CD4-positive, alpha-beta T cell treated with Interleukin-10 for 1 hour (primary cell): ENCODE measurements at places on chromosomes 4 and X.

- no peak for DNase-seq
These were observed at the start of gene BTC for GRCh38 chr4:74794382-74795010. Gene BTC, minus strand, starts transcription at chr4:74794523. Its CDS starts 198 bp downstream, at chr4:74794325.

DNA sequence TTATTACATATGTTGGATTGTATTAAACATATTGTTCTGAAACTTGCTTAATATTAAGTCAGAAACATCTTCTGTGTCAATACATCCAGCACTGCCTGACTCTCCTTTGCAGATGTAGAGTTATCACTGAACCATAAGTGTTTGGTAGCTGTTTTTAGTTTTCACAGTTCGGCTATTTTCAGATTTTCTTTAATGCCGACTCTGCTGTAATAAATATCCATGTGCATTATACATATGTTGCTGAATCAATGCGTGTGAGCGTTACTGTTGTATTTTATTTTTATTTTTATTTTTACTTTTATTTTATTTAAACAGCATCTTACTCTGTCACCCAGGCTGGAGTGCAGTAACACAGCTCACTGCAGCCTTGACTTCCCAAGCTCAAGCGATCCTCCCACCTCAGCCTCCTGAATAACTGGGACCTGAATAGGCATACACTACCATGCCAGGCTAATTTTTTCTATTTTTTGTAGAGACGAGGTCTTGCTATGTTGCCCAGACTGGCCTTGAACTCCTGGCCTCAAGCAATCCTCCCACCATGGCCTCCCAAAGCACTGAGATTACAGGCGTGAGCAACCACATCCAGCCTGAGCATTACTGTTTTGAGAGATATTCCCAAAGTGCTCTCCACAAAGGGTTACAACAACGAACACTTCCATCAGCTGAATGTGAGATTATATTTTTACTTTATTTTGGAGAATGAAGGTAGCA lies 50.7 kb upstream of the NOCT start:
- no peak for DNase-seq

- no peak for DNase-seq
These were observed 308.2 kb upstream of the EMCN start for GRCh38 chr4:100826067-100826466.

- no peak for DNase-seq
These were observed 94.9 kb downstream of the GLRA3 start for GRCh38 chr4:174734181-174734580.

GRCh38 chr4:16721613-16722291 lies 176.7 kb downstream of the LDB2 start:
- no peak for DNase-seq

GRCh38 chrX:110915111-110915510 lies 119.5 kb upstream of the CHRDL1 start:
- no peak for DNase-seq

- DNase-seq: no peak
These were observed 95.1 kb upstream of the BOD1L1 start for GRCh38 chr4:13722649-13723048.

- DNase-seq: peak; percentile 23
These were observed 161.8 kb downstream of the SH3KBP1 start for GRCh38 chrX:19725641-19726040.

DNA sequence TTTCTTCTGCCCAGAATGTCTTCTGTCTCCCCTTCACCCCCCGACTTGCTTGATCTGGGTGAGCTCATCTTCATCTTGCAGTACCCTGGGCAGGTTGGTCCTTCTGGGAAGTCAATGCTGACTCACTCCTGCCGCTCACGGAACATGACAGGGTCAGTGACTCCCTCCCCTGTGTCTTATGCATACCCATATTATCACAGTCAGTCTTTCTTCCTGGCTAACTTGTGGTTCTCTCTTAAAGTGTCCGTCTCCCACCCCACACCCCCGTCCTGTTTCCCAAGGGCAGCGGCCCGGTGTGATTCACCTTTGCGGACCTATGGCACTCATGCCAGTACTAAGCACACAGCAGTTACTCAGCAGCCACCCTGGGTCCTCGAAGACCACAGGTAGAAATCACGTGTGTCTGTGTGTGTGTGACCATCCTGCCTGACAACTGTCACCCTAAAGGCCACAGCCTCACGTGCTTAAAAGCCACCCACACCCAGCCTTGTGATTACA lies 17.7 kb downstream of the IQSEC2 start:
- no peak for DNase-seq

GRCh38 chr4:23022032-23022431 lies 329.3 kb downstream of the GBA3 start:
- DNase-seq: no peak

- peak; percentile 62 for DNase-seq
These were observed 35.3 kb downstream of the FRMD7 start for GRCh38 chrX:132092439-132093065.

DNA sequence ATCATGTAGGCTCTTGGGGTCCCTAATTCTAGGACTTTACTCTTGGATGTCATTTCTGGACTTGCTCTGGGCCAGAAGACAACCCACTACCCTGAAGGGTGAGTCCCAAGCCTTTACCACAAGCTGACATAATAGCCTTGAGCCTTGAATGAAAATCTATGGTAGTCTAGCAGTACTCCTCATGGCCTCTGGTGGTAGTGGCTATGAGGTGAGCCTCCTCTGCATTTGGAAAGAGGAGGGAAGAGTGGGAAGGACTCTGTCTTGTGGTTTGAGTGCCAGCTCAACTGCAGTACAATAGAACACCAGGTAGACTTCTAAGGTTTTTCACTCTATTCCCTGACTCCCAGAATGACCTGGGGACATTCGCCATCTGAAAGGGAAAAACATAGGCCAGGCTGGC lies 96.5 kb downstream of the DCAF12L1 start:
- DNase-seq: no peak

DNA sequence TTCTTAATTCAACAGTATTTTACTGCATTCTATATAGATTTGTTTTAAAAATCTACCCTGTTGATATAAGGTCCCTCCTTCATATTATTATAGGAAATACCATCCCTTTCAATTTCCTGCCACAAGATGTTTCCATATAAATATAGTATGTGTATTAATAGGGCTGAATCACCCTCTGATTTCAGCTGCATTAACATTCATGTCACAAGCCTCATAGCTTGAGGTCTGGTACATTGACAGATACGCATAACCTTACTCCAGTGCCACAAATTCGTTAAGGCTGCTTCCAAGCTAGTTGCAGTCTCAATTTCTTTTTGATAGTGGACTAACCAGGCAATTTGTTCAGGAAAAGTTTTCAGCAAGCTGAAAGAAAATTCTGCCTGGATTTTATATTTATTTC lies 128.4 kb downstream of the KLHL34 start:
- DNase-seq: no peak

GRCh38 chrX:134685668-134686067 lies 27.4 kb upstream of the PLAC1 start:
- no peak for DNase-seq

DNA sequence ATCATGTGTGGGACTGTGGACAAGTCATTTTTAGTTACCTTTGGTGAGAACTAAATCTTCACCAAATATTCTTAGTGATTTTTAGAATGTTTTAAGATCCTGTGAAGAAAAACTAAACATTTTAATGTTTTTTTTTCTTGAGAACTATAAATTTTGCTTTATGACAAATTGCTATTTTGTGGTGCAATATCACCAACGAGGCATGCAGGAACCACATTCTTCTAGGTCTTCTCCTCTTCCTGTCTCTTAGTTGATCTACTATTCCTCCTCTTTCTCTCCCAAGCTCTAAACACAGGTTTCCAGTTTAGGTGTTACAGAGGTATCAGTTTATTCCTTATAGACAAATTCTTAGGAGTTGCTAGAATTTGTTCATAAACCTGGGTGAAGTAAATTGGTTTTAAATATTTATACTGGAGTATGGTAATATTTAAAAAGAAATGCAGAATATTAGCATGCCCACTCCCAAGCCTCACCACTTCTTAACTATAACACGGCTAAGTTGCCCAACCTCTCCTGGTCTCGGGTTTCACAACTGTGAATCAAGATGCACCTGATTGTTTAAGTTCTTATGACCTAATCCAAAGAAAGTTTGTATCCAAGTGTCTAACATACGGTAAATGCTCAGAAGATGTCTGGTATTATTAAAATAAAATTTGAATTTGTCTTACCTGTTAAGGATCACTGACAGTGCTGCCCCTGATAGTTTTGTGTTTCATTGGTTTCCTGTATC lies 56.5 kb upstream of the CLNK start:
- no peak for DNase-seq

GRCh38 chr4:151864068-151864467 lies 103.3 kb upstream of the GATB start:
- DNase-seq: no peak

GRCh38 chr4:169337510-169337909 lies 66.8 kb upstream of the SH3RF1 start:
- DNase-seq: no peak

DNA sequence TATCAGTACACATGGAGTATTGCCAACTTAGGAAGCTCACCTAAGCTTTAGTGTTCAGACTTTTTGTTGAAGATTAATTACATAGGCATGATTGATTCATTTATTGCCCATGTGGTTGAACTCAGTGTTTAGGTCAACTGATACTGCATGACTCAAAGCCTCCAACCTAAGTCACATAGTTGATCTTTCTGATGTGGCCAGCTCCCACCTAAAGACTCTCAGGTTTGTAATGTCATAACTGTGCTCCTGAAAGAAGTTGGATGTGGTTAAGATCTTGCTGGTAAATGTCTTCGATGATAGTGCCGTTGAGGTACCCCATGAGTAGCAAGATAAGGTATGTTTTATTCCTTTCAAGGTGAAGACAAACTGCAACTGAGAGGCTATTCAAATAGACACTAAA lies 192.5 kb downstream of the EDA start:
- no peak for DNase-seq

- DNase-seq: no peak
These were observed 41.7 kb downstream of the CNGA2 start for GRCh38 chrX:151776181-151776731.

DNA sequence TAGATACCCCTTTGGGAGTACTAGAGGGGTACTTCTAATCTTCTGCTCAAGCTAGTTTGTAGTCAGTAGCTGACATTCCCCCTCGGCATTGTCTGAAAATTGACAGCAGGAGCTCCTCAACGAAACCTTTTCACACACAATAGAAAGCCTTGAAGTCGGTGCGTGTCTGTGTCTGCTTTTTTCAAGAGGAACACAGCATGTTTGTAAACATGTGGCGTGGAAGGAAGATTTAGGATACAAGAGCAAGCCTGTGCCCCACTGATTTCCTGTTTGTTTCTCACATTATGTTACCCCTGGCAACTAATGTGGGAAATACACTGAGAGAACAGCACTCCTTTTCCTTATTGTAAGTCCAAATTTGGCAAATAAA lies 252.6 kb downstream of the ANKRD50 start:
- no peak for DNase-seq

- no peak for DNase-seq
These were observed 20.4 kb upstream of the TBC1D14 start for GRCh38 chr4:6889101-6889735.

DNA sequence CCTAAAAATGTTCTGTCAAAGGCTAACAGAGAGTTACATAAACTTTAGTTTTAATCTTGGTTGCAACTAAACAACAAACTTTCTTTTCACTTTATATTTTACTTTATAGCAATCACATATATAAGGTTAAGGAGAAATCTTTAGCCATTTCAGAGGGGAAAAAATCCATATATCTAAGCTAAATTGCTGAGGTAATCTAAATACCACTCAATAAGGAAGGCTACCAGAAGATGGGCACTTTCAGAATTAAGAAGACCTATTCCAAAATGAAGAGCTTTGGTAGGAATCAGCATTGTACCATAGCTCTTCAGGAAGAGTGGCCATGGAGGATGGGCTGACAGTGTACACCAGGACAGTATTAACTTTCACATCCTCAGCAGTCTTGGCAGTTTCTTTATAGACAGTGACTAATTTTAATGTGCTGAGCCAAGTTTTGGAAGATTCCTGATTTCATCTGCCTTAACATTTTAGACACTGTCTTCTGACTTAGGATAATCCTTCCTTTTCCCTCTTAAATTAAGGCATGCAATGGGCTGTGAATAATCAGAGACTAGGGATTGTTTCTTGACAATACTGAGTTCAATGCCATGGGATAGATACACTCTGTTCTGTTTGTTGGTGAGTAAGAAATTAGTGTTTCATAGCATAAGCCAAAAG lies 7.1 kb downstream of the FAT4 start:
- no peak for DNase-seq

- no peak for DNase-seq
These were observed 90.0 kb downstream of the IGSF1 start for GRCh38 chrX:131199091-131199490.

DNA sequence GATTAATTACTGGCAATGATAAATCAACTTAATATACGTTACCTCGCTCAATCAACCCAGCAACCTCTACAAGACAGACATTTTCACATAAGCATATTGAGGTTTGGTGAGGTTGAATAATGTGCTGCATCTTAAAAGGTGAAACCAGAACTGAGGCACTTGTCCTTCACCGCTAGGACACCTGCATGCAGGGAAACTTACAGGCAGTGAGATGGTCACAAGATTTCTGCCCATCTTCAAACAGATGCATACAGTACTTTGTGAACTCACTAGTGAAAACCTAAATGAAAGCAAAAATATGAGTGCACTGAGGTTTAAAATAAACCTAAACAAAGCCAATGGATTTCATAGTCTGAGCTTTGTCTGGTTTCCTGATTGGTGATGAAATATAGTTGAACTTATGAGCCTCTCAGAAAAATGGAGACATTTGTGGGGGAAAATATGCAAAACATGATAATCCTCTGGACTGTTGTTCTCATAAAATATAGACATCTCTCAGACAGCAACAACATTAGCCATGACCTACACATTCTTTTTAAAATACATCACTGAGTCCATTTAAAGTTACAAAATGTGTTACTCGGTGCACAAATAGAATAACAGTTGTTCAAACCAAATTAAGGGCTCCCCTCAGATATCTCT lies 20.9 kb upstream of the PRSS12 start:
- DNase-seq: no peak

GRCh38 chr4:236028-236427 lies 69.2 kb downstream of the ZNF732 start:
- DNase-seq: no peak
